ENCODE measurements at places on chromosomes 1 and 21.

DNA sequence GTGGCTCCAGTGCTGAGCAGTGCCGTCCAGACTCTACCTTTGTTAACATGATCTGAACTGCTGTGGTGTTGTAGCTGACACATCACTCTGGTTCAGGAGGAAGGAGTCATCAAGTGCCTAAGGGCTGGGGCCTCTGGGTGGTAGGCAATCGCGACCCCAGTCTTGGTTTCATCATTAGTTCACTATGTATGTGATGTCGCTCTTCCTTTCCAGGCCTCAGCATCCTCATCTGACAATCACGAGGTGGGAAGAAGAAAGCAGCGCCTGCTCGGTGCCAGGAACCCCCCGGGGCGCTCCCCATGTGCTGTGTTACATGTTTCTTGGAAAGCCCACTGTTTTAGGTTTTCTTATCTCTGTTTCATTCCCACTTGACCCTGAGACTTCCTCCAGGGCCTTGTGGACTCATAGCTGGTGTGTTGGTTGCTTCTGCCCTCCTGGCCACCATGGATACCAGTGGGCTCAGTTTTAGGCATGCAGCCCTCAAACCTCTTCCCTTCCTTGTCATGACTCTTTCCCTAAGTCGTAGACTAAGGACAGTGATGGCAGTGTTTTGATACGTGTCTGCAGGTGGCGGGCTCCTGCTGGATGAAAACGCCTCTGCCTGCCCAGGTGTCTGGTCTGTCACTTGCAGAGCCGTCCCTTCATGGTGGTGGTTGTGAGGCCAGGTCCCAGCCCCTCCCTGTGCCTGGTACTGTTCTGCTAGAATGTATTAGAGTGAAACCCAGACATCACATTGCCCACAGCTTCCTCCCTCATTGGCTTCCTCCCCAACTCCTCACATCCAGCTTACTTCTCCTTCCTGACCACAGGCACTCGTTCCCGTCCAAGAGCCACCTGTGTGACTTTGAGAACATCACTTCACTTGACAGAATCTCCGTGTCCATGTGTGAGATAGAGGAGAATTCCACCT lies 17.2 kb upstream of the FOXO6 start:
- DNase-seq: peak; percentile 57

- DNase-seq: peak; percentile 96
Measured at GRCh38 chr1:154760469-154760933, 109.6 kb downstream of the KCNN3 start.

GRCh38 chr1:213623064-213623581 lies 364.6 kb upstream of the PROX1 start:
- no peak for DNase-seq

- no peak for DNase-seq
Measured at GRCh38 chr1:47229031-47229885, 2.8 kb downstream of the TAL1 start.

DNA sequence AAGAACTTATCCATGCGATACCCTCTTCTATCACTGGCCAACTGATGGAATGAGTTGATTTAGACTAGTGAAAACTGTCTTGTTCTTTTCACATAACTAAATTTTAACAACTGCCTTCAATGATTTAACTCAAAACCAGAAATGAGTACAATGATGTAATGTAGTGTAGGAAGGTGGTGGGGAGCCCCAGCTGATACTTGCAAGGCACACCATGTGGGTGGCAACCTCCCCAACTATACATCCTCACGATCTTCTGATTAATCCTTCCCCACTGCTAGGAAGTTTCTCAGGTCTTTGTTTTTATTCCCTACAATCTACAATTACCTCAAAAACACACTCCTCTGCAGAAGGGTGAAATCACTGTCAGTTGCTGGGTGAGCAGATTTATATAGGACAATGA lies 100.7 kb downstream of the KCTD3 start:
- no peak for DNase-seq

DNA sequence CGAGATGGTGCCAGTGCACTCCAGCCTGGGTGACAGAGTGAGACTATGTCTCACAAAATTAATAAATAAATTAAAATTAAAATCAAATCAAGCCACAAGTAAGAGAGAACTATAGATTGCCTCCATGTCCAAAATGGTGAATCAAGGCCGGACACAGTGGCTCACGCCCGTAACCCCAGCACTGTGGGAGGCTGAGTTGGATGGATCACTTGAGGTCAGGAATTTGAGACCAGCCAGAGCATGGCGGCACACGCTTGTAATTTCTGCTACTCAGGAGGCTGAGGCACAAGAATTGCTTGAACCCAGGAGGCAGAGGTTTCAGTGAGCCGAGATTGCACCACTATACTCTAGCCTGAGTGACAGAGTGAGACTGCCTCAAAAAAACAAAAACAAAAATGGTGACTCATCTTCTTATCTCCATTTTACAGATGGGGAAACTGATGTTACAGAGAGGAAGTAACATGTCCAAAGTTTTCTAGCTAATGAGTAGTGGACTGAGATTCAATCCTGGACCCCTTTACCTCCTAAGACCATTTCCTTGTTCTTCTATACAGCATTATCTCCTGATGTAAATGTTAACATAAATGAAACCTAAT lies 99.0 kb upstream of the HNRNPU start:
- DNase-seq: no peak

DNA sequence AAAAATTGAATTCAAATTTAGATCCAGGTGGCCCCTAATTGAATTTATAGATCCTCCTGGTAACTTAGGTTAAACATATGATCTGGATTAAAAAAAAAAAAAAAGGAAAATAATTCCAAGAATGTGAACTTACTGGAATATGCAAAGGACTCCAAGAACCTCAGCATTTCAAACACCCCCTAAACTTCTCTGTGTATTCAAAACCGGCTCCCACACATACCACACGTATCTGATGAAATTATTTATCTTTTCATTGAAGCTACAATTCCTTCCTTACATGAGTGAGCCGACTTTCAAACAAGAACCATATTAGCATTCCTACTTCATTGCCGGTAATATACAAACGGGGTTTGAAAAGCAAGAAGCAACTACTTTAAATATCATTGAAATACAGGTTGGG lies 61.4 kb upstream of the FMN2 start:
- no peak for DNase-seq

- DNase-seq: no peak
Measured at GRCh38 chr21:43306911-43307676, 119.8 kb downstream of the SIK1 start.

GRCh38 chr1:232837087-232837486 lies 31.9 kb downstream of the MAP10 start:
- DNase-seq: no peak

GRCh38 chr1:175701590-175701989 lies 41.8 kb downstream of the TNR start:
- no peak for DNase-seq

DNA sequence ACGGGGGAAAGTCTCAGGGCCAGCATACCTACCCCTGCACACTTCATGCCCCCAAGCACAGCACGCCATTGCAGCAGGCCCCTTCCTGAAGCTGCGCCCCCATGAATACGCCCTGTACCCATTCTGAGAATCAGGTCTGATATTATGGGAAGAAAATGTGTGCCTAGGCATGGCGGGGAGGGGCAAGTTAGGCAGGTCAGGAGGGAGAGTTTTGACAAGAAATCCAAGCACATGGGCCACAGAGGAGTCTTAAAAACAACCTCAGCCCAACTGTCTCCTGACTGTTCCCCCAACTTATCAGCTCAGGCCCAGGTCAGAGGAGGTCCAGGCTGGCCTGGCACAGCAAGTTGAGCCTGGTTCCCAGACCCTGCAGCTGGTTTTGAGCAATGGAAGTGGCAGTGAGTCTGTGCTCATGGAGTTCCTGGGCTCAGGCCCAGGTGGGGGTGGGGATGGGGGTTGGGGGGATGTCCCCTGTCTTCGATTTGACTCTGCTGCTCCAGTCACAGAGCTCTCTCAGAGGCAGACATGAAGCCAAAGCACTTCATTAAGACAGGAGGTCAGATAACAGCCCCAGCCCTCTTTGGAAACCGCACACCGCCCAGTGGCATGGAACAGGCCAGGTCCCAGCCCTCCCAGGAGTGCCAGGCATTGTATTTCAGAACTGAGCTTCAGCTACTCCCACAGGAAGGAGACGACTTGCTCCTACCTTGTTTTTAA lies 20.6 kb upstream of the BCAR3 start:
- no peak for DNase-seq

- no peak for DNase-seq
Measured at GRCh38 chr1:193434319-193434718, 247.9 kb upstream of the B3GALT2 start.

DNA sequence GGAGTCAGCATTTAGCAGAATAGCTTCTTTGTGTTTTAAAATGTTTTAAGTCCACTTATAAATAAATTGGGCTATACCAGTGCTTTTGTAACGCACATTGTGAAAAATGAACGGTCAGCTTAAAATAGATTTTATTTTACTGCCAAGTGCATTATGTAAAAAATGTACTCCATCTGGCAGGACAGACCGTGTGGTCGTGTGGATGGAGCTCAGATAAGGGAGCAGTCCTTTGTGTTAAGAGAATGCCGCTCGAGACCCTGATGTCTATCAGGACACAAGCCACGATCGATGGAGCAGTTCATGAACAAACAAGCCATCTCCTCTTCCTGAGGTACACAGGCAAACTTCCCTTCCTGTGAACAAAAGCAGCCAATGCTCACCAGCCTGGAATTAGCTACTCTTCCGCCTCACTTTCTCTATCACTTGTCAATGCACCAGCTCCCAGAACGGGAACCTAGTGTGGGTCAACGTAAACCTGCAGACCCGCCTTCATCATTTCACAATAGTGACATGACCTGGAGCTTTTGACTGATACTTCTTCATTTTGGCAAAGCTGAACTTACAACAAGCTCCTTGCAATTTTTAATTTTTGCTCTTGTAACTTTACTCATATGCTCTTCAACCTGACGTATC lies 243.5 kb downstream of the TGFB2 start:
- DNase-seq: no peak

DNA sequence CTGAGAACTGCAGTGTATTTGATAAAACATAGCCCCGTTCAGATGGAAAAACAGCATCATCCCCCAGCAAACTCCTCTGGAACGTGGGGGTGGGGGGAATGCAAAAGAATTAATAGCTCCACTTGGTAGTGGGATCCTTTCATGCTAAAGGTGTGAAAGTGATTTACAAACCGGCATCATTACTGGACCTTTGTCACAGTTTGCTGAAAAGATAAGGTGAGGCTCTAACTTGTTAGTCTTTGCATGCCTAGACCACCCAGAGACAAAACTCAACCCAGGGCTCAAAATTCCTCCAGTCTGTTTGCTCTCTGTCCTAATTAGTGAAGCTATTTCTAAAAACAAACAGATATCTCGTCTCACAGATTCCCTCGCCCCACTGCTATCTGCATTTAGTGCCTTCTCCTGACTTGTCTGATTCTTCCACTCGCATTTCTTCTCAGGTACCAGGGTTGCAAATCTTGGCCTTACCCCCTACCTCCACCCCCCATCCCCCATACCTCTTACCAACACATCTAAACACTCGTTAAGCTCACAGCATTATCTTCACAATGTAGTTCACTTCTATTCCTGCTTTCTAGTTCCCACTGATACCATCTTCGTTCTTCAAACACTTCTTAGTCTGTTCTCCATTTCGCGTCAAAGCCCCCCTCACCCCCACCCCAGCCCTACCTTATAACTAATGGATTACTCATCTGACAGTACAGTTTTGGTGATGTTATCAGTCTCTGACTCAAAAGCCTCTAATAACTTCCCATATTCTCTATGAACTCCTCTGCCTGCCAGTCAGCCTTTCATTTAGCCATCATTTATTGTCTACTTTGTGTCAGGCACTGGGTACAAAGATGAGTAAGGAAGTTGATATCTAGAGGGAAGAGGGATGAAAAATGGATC lies 11.8 kb downstream of the IER5 start:
- no peak for DNase-seq

DNA sequence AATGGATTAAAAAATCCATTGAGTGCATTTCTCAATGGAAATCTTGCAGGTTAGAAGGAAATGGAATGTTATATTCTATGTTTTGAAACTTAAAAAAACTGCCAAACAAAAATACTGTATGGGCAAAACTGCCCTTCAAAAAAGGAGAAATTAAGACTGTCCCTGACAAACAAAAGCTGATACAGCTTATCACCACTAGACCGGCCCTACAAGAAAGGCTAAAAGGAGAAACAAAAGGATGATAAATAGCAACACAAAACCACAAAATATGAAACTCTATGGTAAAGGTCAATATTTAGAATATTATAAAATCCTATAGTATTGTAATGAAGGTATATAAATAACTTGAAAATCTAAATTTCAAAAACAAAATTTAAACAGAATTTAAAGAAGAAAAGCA lies 60.0 kb downstream of the SLC25A24 start:
- no peak for DNase-seq

DNA sequence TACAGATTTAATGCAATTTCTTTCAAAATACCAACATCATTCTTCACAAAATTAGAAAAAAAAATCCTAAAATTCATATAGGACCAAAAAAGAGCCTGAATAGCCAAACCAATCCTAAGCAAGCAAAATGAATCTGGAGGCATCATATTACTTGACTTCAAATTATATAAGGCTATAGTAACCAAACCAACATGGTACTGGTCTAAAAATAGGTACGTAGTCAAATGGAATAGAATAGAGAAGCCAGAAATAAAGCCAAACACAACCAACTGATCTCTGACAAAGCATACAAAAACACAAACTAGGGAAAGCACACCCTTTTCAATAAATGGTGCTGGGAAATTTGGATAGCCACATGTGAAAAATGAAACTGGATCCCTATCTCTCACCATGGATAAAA lies 112.3 kb upstream of the TSPAN2 start:
- no peak for DNase-seq

DNA sequence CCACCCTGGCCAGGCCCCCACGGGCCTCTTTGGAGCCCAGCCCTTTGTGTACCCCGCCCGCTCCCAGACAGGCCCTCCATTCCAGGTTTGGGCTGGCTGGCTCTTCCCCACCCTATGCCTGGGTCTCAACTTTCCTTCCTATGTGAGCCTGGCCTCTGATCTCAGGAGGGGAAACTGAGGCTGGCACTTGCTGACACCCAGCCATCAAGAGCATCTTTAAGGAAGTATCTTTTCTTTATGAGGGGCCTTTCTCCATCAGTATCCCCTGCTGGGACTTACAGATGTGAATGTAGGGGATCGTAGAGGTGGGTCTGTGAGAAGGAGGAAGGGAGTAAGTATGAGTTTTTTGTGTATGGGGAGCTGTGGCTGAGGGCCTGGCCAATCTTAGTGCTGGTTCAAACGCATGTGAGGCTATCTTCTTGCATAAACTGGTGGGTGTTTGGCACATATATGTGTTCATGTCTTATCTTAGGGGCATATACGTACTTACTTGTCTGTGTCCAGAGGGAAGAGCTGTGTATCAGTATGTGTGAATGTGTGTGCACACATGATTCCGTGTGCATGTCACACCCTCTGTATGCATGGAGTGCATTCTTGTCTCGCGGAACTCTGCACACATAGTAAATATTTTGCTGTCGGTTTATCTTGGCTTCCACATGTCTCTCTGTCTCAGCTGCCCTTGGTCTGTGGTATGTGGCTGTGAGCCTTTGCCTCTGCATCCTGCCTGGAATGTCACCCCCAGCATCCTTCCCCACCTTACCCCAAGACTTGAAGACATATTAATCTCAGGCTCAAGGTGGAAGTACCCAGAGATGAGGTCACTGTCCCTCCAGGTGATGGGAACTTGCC lies 5.4 kb downstream of the NECTIN4 start:
- DNase-seq: no peak

- DNase-seq: no peak
Measured at GRCh38 chr1:206693029-206693428, 8.3 kb downstream of the MAPKAPK2 start.

GRCh38 chr1:193187114-193187513 lies 701 bp upstream of the B3GALT2 start:
- DNase-seq: no peak

- DNase-seq: no peak
Measured at GRCh38 chr1:19088717-19089442, 121.2 kb downstream of the UBR4 start.

GRCh38 chr1:111837393-111837792 lies 81.7 kb downstream of the DDX20 start:
- no peak for DNase-seq

All from activated CD8-positive, alpha-beta memory T cell treated with anti-CD3 and anti-CD28 coated beads, Interleukin-2, amount 50 U/mL, for 48 hours (primary cell).